IMR-90 (cell line): ENCODE measurements at places on chromosomes 2 and 18. TPM values are rescaled to one million over a fixed set of nuclear protein-coding genes. Genes with fewer than 3 reads are reported as not detected.

GRCh38 chr2:142754182-142754581 is 123.3 kb upstream of the KYNU start:
- no peak for DNase-seq

GRCh38 chr2:235692076-235692475 is 198.2 kb downstream of the AGAP1 start:
- no peak for DNase-seq

DNA sequence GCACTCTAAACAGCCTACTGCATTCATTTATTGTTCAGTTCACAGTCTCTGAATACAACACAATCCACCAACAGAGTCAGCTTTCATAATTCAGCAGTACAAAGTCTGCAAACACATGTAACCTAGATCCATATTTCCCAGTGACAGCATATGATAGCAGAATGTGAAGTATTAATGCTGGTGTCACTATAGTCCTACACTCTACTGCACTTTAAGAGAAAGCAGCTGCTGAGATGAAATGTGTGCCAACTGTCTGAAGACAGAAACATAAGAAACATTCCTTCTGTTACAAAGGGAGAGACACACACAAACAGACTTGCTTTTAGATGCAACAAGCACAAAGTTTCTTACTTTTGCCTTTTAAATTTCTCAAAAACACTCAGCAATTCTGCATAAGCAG is 441.8 kb downstream of the ZEB2 start:
- peak; percentile 37 for DNase-seq

- no peak for DNase-seq
Observed at GRCh38 chr18:37364237-37364636, 201.4 kb downstream of the CELF4 start.

- peak; percentile 72 for DNase-seq
Observed at GRCh38 chr2:205766779-205767359, 84.6 kb downstream of the NRP2 start.

GRCh38 chr18:49619801-49620200 is 57.9 kb downstream of the LIPG start:
- DNase-seq: no peak

DNA sequence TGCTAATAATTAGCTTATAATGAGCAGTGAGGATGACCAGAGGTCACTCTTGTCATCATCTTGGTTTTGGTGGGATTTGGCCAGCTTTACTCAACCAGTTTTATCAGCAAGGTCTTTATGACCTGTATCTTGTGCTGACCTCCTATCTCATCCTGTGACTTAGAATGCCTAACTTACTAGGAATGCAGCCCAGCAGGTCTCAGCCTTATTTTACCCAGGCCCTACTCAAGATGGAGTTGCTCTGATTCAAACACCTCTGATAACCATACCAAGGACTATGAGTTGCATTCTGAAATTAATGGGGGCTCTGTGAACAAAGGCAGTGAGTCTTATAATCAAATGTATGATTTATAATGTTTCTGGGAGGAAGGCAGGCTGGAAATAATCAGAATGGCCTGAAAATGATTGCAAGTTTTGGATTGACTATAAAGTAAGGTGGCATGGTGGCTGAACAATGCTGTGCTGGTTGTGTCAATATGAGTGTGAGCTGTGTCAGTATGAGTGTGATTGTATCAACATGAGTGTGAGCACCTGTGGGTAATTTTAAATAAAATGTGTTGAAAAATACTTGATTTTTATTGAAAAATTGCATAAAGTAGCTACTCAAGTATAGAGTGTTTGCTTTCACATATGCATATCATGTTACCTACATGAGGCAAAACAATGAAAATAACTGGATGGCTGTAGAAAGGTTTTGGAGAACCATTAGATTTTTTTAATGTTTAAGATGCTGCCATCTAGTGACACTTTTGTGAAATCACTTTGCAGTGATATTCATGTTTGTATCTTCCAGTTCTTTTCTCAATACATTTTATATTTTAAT is 103.0 kb downstream of the KYNU start:
- peak; percentile 75 for DNase-seq

- no peak for DNase-seq
Observed at GRCh38 chr2:205563646-205564045, 118.7 kb upstream of the NRP2 start.

- peak; percentile 100 for DNase-seq
Observed at GRCh38 chr2:195898505-195899191, 170.0 kb downstream of the DNAH7 start.

DNA sequence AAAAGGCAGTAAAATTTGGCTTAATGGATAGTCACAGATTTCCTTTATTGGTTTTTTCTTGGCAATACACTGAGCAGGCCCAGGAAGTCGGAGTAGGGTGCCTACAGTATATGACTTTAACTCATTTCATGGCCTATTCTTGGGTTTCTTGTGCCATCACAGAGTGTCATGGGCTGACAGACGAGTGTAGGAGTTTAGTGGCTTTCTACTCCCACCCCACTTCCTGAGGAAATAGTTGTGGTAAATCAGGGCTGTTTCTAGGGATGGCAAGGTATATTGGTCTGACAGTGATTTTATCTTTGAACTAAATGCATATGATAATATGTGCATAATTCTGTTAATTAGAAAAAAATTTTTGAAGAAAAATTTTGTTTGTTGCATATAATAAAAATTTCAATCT is 100.1 kb downstream of the PLCL1 start:
- no peak for DNase-seq

- peak; percentile 55 for DNase-seq
Observed at GRCh38 chr2:197255543-197255942, 55.0 kb downstream of the ANKRD44 start.

CD8A gene
- not detected in 2 replicates for polyA plus RNA-seq

PIEZO2 gene
- polyA plus RNA-seq: 2.2 and 2.4 TPM in 2 replicates

DUSP11 gene
- 21.8 and 22.4 TPM in 2 replicates for polyA plus RNA-seq
